Gastroesophageal sphincter (tissue), 4 donors: ENCODE measurements at places on chromosomes 5 and 9. TPM values are rescaled to one million over a fixed set of nuclear protein-coding genes. Genes with fewer than 3 reads are reported as not detected.

- ATAC-seq, result no peak
Observed at GRCh38 chr5:36772276-36773140, 104.1 kb upstream of the NIPBL start.

- no peak for ATAC-seq
Observed at GRCh38 chr9:111232997-111233790, 96.8 kb downstream of the OR2K2 start.

GRCh38 chr5:73337586-73338255 lies 110.9 kb downstream of the FOXD1 start:
- no peak for ATAC-seq

GRCh38 chr9:87167161-87167560 lies 219.9 kb upstream of the GAS1 start:
- ATAC-seq, result no peak

GRCh38 chr9:91119142-91119541 lies 242.6 kb downstream of the AUH start:
- no peak for ATAC-seq

- peak; percentile 41 for ATAC-seq
Observed at GRCh38 chr5:78467752-78468357, 107.4 kb downstream of the SCAMP1 start.

DNA sequence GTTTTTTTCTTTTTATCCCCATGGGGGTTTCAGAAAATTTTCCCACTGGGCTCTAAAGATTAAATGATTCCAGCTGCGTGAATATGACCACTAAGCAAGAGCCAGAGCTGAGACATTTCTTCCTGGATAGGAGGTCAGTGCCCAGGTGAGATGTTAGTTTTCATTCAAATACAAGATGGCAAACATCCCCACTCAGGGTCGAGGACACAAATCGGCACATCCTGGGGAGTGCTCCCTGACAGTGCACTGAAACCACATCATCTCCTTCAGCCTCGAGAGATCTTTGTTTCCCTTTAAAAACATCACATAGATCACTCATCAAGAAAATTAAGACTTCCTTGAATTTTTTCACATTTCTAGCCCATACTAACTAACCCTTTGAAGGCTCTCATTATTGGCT lies 273.2 kb upstream of the PANK3 start:
- ATAC-seq, result no peak

GRCh38 chr9:16521868-16522411 lies 348.5 kb downstream of the BNC2 start:
- ATAC-seq, result peak; percentile 82

DNA sequence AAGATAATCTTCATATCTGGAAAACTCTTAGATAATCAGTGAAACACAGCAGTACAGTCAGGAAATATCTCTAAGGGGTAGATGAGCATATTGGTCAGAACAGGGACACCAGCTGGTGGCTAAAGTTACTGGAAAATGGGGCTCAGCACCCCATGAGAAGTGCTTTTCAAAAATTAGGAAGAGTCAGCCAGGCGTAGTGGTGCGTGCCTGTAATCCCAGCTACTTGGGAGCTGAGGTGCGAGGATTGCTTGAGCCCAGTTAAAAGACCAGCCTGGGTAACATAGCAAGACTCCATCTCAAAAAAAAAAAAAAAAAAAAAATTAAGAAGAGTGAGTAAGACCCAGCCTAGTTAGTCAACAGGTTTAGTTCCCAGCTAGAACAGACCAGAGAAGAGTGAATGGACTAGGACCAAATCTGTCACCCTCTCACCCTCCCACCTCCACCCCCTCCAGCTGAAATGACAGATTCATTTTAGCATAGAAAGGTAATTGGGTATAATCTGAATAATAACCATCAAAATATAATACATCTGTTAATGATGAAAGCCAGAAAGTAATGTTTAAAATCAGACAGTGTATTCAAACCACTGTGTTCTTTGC lies 120.9 kb downstream of the CDC42SE2 start:
- ATAC-seq, result no peak

- ATAC-seq, result no peak
Observed at GRCh38 chr9:93603011-93603410, 26.6 kb downstream of the PHF2 start.

DNA sequence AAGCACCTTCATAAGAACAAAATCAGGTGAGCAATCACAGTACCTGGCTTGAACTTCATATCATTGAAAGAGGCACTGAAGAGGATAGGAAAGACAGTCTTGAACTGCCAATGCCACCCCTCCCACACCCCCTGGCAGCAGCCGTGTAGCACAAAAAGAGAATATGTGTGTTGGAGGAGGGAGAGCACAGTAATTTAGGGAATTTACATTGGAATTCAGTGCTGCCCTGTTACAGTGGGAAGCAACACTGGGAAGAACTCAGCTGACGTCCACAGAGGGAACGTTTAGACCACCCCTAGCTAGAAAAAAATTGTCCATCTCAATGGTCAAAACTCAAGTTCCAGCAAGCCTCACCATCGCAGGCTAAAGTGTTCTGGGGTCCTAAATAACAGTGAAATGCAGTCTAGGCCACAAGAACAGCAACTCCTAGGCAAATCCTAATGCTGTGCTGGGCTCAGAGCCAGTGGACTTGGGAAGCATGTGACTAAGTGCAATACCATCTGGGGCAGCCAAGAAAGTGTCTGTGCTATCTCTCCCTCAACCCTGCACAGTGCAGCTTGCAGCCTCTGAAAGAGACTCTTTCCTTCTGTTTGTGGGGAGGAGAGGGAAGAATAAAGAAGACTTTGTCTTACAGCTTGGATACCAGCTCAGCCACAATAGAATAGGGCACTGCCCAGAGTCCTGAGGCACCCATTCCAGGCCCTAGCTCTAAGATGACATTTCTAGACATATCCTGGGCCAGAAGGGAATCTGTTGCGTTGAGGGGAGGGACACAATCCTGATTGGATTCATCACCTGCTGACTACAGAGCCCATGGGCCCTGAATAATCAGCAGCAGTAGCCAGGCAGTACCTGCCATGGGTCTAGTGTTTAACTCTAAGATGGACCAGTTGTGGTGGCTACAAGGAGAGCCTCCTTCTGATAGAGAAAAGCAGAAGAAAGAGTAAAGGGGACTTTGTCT lies 62.1 kb upstream of the VLDLR start:
- peak; percentile 93 for ATAC-seq

DNA sequence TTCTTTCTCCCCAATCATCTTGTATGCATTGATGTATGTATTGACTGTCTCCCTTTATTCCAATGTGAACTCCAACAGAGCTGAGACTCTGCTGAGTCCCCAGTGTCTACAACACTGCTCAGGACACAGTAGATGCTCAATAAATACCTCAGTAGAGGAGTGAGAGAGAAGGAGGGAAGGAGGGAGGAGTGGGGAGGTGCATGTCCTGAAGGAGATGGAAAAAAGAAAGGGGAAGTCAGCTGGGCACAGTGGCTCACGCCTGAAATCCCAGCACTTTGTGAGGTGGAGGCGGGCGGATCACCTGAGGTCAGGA lies 2.9 kb upstream of the PHF2 start:
- no peak for ATAC-seq

GRCh38 chr9:21096901-21097255 lies 19.1 kb upstream of the IFNB1 start:
- ATAC-seq, result peak; percentile 16

CNTFR gene
- total RNA-seq, result 2.3 TPM

RNF130 gene
- 84.7 TPM for total RNA-seq

HTR4 gene
- total RNA-seq, result 0.27 TPM

KCNN2 gene
- 2.8 TPM for total RNA-seq

NFIB gene
- total RNA-seq, result 63.4 TPM

HRH2 gene
- total RNA-seq, result 1.7 TPM

ZNF658 gene
- total RNA-seq, result 6.9 TPM

PCDHGB2 gene
- 15.6 TPM for total RNA-seq
